HFFc6 (cell line): ENCODE measurements at places on chromosomes 11 and 22.

DNA sequence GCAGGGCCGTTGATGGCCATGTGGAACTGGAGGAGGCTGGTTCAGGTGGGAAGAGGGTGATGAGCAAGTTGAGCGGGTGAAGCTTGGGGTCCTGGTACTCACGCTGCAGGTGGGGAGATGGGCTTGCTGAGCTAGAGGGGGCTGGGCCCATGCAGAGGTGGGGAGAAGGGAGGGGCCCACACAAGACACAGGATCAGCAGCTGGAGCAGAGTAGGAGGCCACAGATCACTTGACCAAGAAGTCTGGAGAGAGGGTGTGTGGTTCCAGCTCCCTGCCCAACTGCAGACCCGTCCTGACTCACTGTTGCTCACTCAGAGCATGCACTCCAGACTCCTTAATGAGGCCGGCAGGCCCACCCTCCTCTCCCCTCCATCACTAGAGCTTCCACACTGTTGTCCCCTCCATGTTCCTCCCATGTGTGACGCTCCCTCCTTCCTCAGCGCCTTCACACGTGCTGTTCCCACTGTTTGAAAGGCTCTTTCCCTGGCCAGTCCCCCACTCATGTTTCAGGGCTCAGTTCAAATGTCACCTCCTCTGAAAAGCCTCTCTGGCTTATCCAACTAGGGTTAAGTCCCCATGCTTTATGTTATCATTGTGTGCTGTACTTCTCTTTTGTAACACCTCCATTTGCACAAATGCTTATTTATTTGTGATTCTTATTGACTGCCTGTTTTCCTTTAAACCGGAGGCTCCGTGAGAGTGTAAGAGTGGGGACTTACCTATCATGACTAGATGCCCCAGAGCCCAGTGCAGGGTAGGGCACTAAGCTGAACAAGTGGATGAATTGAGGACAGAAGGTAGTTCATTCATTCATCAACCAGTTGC, 2.3 kb downstream of the CCDC86 start:
- DNase-seq = no peak

- no peak for DNase-seq
Observed at GRCh38 chr11:10568486-10568941, at the start of gene LYVE1. Gene LYVE1, minus strand, starts transcription at chr11:10568665. Its CDS starts 133 bp downstream, at chr11:10568532.

- peak; percentile 53 for DNase-seq
Observed at GRCh38 chr22:24466716-24467328, 28.3 kb upstream of the UPB1 start.

GRCh38 chr22:36734171-36735058, 30.9 kb upstream of the CACNG2 start:
- DNase-seq = peak; percentile 48

DNA sequence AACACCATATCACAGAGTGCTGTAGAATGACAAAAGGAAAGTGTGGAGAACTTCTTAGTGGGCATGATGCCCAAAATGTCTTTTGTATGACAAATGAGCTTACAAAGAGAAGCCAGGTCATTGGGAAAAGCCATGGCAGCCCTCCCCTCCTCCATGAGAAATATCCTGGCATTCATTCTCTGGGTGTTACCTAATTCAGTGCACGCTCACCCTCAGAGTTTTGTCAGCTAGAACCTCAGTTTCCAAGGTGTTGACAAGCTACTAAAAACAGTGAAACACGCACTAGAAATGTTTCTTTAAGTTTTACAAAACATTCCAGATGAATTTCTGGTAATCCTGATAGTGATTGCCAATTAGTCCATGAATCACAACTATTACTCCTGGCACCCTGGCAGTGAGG, 105.4 kb upstream of the FSHB start:
- DNase-seq = no peak

DNA sequence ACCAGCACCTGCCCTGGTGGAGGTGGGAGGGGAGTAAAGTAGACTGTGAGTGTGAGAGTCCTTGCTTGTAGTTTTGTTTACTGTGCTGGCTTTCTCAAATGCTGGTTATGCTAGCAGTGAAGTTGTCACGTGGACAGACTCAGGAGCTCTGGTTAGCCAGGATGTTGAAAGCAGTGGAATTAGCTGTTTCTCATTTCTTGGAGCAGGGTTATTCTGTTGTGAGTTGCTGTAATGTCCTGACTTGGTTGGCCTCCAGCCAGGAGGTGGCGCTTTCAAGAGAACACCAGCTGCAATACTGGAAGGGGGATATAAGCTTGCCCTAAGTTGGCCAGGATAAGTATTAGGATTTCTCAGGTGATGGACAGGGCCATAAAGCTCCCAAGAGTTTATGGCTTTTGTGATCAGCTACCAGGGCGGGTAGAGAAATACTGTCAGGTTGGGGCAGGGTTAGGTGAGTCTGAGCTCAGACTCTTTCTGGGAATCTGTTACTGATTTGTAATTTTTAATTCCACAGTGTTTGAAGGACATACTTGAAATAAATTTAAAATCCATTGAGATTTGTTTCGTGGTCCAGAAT, 13.7 kb downstream of the CYP2D6 start:
- DNase-seq = no peak

GRCh38 chr11:86106916-86107315, 38.0 kb upstream of the PICALM start:
- peak; percentile 58 for DNase-seq

GRCh38 chr22:17475318-17476230, 87.7 kb upstream of the SLC25A18 start:
- DNase-seq = no peak

GRCh38 chr22:31738566-31738965, 11.4 kb downstream of the PRR14L start:
- no peak for DNase-seq

DNA sequence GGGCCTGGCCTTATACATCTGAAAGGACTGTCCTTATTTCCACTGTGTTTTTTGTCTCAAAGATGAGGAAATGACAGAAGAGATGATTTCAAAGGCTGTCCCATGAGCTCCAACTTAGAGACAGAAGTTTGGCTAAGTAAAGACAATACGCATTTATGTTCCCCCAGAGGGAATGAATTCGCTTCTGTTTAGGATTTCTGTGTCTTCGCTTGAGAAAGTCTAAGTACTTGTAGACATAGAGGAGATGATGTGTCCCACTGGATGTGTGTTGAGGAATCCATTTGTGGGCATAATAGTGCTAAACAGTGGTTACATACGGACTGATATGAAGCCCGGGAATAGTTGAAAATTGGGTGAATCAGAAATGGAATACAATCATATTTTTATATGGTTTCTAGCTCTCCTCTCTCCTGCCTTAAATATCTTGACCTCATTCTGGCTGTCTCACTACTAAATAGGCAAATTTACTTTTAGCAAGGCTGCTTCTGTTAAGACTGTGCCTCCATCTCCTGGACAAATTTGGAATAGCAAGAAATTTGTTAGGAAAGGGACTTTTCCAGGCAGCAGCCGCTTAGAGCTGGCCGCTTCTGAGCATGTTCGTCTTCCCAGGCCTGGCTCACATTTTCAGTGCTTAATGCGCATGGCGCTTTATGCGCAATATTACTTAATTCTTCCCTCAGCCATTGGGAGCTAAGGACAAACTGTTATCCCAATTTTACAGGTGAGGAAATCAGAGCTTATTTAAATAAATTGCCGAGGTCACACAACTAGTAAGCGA, 1.9 kb upstream of the PEX26 start:
- DNase-seq = peak; percentile 90

GRCh38 chr11:48073031-48073861, 92.9 kb downstream of the PTPRJ start:
- DNase-seq = no peak

GRCh38 chr11:5626196-5626595, 1.4 kb downstream of the TRIM34 start:
- peak; percentile 23 for DNase-seq

DNA sequence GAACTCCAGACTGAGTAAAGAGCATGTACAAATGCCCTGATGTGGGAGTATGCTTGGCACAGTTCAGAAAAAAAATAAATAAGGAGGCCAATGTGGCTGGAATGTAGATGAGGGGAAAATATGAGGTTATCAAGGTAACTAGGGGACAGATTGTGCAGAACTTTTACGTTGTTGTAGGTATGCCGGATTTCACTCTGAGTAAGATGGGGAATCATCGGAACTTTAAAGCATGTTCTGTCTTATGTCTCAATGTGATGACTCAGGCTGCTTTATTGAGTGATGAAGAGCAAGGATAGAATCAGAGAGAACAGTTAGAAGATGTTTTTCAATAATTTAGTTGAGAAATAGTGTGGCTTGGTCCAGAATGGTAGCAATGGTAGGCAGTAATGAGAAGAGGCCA, 130.4 kb downstream of the C11orf87 start:
- no peak for DNase-seq

- no peak for DNase-seq
Observed at GRCh38 chr11:34501949-34502348, 11.6 kb downstream of the ELF5 start.
